Activated naive CD4-positive, alpha-beta T cell (primary cell): ENCODE measurements at places on chromosomes 11 and 22.

- no peak for DNase-seq
Observed at GRCh38 chr11:88179971-88180629, 4.9 kb upstream of the RAB38 start.

DNA sequence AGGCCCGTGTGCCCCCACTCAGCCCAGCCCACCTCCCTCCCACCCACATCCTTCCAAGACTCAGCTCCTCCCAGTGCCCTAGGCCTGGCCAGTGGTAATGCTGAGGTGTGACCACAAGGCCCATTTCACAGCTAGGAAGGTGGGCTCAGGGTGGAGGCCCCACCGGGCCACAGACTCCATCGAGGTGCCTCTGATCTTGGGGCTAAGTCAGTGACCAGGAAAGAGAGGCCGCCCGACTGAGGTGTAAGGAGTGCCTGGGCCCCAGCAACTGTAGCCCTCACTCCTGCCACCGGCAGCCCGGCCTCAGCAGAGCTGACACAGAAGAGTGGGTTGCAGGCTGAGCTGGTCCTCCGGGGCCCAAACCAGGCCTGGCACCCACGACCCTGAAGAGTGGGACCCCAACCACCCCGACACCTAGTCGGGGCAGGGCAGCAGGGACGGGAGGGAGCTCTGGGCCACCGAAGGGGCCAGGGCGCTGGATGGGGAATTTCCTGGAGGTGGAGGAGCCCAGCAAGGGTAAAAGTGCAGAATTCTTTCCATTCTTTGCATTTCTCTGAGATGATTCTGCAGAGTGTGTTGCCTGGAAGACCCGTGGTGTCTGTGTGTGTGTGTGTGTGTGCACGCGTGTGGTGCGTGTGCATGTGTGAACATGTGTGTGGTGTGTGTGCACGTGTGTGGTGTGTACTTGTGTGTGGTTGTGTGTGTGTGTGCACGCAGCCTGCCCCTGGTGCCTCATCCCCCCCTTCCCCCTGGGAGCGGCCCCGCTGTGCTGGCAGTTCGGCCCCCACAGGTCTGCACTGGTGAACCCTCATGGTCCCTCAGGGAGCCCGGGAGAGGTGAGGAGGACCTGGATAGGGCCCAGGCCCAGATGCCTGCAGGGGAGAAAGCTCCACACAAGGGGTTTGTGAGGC is 8.3 kb upstream of the PIM3 start:
- no peak for DNase-seq

GRCh38 chr22:17888855-17889254 is 114.6 kb upstream of the BID start:
- no peak for DNase-seq

- no peak for DNase-seq
Observed at GRCh38 chr22:17258788-17259148, 39.5 kb upstream of the ADA2 start.

GRCh38 chr11:39365809-39366436 is 2093.5 kb downstream of the LRRC4C start:
- DNase-seq, result no peak

DNA sequence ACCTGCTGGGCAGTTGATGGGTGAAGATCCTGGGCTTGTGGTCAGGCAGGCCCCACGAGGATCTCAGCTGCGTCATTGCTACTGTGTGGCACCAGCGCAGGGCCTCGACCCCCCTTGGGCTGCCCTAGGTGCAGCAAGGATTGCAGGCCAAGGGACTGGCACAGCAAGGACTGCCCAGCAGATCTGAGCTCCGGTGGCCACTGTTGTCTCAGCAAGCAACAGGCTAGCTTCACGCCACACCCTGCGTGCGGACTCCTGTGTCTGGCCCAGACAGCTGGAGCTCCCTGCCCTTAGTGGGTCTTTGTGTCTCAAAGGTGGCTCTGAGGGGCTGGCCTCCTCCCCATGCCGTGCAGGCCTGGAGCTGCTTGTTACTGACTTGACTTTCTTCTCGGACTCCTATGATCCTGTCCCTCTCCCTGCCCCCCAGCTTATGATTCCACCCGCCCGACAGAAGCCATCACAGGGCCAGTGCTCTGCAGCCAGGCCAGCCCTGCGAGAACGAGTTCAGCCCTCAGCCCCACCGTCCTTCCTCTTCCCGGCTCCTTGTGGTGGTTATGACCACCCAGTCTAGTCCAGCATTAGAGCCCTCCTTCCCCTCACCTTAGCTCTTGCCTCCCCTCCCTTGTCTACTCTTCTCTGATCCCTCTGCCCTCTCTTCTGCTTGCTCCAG is 295.6 kb downstream of the TBC1D22A start:
- no peak for DNase-seq

DNA sequence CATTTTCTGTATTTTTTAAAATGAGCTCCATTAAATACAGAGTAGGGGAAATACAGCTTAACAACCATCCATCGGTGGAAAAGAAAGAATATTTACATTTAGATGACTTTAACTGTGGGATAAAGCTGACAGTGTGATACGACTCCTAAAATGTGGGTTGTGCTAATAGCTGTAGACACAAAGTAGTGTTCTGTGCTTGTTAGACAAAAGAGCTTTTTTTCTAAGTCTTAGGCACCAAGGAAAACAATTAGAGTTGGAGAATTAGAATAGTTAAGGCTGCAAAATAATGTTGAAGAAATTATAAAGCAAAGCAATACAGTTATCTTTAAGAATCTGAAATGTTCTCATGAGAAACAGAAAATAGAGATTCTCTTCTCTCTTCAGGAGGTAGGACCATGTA is 307.7 kb upstream of the KIRREL3 start:
- DNase-seq, result no peak

DNA sequence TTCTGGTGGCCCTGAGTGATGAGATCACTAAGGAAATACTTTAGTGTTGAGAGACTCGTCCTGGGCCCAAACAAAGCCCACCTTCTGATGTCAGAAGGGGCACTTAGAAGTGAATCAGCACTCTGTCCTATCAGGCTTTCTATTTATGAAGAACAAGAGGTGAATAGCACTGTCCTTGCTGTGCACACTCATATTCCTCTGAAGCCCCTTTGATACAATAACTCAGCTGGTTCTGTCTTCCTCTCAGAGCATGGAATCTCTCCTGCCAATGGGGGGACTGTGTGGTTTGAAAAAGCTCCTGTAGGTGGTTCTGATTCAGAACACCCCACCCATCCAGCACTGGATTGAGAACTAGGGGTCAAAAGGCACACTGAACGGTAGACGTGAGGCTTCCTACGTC is 348.1 kb downstream of the ETS1 start:
- DNase-seq, result no peak

DNA sequence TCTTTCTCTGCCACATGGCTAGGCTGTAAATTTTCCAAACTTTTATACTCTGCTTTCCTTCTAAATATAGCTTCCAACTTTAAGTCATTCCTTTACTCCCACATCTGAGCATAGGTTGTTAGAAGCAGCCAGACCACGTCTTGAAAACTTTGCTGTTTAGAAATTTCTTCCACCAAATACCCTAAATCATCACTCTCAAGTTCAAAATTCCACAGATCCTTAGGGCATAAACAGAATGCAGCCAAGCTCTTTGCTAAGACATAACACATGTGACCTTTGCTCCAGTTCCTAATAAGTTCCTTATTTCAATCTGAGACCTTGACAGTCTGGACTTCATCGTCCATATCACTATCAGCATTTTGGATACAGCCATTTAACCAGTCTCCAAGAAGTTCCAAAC is 749.9 kb downstream of the METTL15 start:
- DNase-seq, result no peak

GRCh38 chr11:108524422-108524821 is 26.2 kb upstream of the POGLUT3 start:
- DNase-seq, result no peak

- DNase-seq, result no peak
Observed at GRCh38 chr11:69211540-69211919, 55.8 kb downstream of the SMIM38 start.
